Spinal cord (tissue), 10 donors: ENCODE measurements at places on chromosomes 1 and 21. TPM values are rescaled to one million over a fixed set of nuclear protein-coding genes. Genes with fewer than 3 reads are reported as not detected.

The RXRG gene
- polyA plus RNA-seq, result 18.6 TPM

The TSSK3 gene
- polyA plus RNA-seq, result 2.3 TPM

The LENEP gene
- 0.39 TPM for polyA plus RNA-seq

The FAM131C gene
- 22.4 TPM for polyA plus RNA-seq

The TSPEAR gene
- 0.33 TPM for polyA plus RNA-seq

The GRHL3 gene
- 2.9 TPM for polyA plus RNA-seq

The LHX8 gene
- not detected for polyA plus RNA-seq

The PRR9 gene
- not detected for polyA plus RNA-seq

The AQP10 gene
- polyA plus RNA-seq, result not detected

The IFNLR1 gene
- polyA plus RNA-seq, result 1.6 TPM

The CACNA1E gene
- polyA plus RNA-seq, result 37.0 TPM

The HOOK1 gene
- polyA plus RNA-seq, result 8.7 TPM

The CBS gene
- 135 TPM for polyA plus RNA-seq

The TIE1 gene
- 24.5 TPM for polyA plus RNA-seq

The ST3GAL3 gene
- polyA plus RNA-seq, result 71.0 TPM

The NHLH1 gene
- 5.2 TPM for polyA plus RNA-seq

The OR2W3 gene
- 5.6 TPM for polyA plus RNA-seq

The CFAP107 gene
- 7.5 TPM for polyA plus RNA-seq

The TMEM167B gene
- 37.3 TPM for polyA plus RNA-seq

The TNNT2 gene
- polyA plus RNA-seq, result 1.9 TPM

The OLFML3 gene
- 50.6 TPM for polyA plus RNA-seq

The GCSAML gene
- 1.3 TPM for polyA plus RNA-seq

The KRTAP12-4 gene
- polyA plus RNA-seq, result not detected

The MFSD2A gene
- 34.8 TPM for polyA plus RNA-seq

The TDRD5 gene
- 1.1 TPM for polyA plus RNA-seq

The RPRD2 gene
- 35.9 TPM for polyA plus RNA-seq

The BRINP3 gene
- polyA plus RNA-seq, result 68.3 TPM

The BRWD1 gene
- polyA plus RNA-seq, result 123 TPM

The NCAM2 gene
- 48.0 TPM for polyA plus RNA-seq
